Astrocyte of the hippocampus (primary cell): ENCODE measurements at places on chromosomes 6 and 20.

GRCh38 chr6:133991096-133991593, 38.1 kb downstream of the TBPL1 start:
- peak; percentile 88 for DNase-seq

DNA sequence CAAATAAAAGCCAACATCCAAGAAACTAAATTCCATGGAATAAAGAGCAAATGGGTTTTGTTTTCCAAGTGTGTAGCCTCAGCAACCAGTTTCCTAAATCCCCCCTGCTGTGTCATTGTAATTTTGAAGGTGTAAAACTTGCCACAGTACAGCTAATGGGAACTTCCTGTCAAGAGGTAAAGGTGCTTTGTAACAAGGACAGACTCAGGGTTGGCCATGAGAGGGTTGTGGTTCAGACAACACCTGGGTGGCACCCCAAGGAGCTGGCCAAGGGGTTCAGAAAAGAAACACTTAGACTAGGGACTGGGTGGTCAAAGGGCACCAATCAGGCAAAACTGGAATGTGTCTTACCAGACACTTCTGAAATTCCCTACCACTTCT, 52.4 kb upstream of the LYRM2 start:
- DNase-seq: peak; percentile 21

DNA sequence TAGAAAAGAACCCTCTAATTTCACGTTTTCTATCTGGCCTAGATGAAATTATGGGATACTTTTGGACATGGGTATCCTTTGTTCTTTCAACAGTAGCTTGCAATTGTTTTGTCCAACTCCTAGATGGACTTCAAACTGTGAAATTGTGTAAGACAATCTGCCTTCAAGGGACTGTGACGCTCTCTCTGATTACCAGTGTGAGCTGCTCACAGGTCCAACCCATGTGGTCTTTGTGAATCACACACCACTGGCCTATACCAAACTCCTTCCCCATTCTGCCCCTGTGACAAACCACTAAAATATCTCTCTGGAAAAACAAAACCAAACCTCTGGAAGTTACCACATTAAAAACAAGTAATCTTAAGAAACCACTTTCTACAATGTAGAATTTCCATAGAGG, 59.5 kb downstream of the NINL start:
- peak; percentile 94 for DNase-seq

- DNase-seq: no peak
These were observed 9.9 kb downstream of the FOXF2 start for GRCh38 chr6:1399085-1399780.

DNA sequence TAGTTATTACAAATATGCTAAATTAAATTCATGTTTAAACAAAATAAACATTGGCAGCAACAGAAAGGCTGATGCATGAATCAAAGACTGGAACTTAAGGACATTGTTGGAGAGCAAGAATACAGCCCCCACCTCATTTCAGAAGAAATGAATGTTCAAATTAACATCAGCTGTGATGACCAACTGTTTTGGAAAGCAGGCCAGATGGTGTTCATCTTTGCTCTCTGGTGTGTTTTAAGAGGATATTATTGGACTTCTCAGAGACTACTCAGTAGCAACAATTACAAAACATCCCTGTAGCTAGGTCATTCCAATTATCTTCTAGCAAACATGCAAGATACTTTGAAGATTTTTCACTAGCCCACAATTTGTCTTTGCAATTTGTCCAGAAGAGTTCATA, 118.6 kb upstream of the DOK5 start:
- no peak for DNase-seq

DNA sequence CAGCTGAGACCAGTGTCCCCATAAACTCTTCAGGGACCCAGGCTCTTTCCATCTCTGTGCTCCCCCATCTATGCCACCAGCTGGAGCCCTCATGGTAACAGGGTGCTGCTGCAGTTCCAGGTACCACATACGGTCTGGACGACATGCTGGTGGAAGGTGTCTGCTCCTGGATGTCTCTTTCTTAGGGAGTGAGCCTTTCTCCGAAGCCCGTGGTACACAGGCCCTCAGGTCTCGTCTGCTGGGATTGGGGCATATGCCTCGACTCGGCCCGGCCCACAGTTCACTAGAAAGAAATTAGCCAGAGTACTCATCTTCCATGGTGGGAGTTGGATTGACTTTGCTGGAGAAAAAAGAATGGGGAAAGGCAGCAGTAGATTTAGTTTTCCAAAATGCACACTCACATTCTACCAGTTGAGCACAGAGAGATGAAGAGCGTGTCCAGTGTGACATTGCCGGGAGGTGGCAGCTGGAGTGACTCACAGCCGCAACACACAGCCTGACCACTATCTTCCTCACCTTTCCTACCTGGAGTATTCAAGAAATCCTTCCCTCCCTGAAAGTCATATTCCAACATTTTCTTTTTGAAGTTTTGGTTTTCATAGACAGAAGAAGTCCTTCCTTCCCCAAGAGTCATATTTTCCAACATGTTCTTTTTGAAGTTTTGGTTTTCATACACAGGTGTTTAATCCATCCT, 18.6 kb upstream of the SPO11 start:
- no peak for DNase-seq

GRCh38 chr6:47091886-47092668, 49.9 kb upstream of the ADGRF1 start:
- no peak for DNase-seq

DNA sequence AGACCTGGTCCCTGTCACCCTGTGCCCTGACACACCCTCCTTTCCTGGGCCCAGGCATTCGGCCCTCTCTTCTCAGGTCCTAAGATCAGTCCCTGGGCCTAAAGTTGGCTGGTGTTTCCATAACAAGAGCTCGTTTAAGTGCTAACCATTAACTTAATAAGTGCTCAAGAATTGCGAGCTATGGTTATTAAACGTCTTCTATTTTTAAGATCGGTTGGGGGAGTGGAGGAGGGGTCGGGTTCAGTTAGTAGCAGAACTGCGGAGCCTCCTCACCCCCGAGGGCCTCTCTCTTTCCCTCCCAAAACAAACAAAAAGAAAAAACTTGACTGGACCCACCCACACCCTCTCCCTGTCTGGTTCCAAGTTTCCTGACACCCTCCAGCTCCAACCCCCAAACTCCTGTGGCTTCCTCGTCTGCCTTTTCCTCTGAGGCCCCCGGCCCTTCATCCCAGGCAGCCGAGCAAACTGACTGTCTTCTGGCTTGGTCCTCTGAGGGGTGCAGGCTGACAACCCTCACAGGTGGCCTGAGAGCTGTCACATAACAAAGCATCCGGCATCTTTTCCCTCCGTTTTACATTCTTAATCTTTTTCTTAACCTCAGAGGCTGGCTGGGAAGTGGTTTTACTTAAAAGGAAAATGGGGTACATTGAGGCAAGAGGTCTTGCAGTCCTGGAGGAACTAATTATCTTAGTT, 2.0 kb downstream of the STK35 start:
- peak; percentile 12 for DNase-seq

DNA sequence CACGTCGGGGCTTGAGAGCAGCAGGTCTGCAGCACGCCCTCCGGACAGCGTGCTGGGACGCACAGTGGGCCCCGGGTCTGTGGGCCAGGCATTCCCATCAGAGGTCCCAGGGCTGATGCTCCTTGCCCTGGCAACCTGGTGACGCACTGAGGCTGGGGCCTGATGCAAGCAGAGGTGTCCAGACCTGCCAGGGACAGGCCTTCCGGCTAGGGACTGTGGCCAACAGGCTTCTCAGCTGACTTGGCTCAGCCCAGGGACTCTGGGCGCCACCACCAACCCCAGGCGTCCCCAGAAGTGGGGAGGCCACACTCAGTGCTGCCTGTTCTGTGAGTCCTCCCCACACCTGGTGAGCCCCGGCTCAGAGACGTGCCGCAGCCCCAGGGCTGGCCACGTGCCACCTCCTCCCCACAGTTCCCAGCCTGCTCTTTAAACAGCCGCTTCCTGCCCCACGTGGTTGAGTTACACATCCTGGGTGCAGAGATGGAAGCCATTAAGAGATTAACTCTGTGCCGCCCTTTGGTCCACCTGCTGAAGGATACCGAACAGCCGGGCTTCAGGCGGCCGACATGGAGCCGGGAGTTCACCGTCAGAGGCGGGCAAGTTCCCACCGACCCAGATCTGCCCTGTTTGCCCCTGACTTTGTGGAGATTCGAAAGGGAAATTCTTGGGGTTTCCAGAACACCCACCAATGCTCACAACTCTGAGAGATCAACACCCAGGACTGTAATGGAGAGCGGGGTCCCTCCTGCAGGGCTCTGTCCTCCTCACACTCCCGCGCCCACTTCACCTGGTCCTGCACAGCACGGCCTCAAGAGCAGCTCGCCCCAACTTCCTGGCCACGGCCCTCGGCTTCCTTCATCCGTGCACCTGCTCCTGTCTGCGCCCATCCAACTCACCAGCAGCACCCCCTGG, 37.6 kb upstream of the ZBP1 start:
- DNase-seq: no peak

- peak; percentile 62 for DNase-seq
These were observed 27.6 kb downstream of the SYNJ2 start for GRCh38 chr6:158009114-158009891.

- DNase-seq: no peak
These were observed 2.4 kb downstream of the NUS1 start for GRCh38 chr6:117677553-117678141.

GRCh38 chr6:16840725-16841124, 79.5 kb upstream of the ATXN1 start:
- DNase-seq: no peak

- DNase-seq: no peak
These were observed 89.2 kb downstream of the FOXA2 start for GRCh38 chr20:22495172-22495571.

DNA sequence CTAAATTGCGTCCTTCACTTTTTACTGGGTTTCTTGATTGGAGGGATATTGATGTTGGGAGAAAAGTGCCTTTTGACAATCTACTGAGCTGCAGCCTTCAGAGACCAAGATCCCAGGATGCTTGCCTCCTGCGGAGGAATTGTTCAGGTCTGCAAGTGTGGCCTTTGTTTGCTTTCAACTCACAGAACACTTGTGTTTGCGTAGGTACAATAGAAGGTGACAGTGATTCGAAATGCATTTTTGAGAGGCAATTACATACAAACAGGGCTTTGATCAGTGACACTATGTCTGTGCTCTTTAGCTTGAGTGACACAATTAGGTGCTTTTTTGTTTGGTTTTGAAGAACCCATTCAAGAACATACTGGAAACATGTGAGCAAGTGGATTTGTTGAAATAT, 600.6 kb downstream of the QKI start:
- DNase-seq: no peak

DNA sequence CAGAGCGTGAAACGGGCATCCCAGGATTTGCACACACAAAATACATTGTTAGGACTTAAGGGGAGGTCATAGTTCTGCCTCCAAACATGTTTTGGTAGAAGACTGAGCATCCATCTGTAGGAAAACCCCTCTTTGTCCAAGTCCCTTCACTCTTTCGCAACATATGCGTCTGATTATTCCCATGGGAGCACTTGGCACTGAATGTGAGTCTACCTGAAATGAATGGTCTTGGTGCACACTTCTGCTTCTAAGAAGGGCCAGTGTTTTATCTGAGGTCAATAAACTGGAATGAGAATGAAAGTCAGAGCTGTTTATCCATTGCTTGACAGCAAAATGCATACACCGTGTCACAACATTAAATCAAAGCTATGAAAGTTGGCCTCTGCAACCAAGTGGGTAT, 33.0 kb downstream of the GJA10 start:
- DNase-seq: no peak

DNA sequence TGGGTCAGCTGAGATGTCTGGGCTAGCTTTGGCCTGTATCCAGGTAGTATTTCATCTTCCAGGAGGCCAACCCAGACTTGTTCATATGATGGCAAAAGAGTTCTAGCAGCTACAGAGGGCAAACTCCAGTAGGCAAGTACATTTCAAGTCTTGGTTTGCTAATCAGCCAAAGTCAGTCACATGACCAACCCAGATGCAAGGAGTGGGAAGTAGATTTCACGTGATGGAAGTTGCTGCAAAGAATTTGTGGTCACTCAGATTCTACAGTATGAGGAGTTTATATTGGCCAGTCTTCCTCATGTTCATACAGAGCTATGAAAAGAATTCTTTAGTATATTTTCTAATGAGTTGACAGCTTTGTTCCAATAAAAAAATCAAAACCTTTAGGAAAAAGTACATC, 101.8 kb downstream of the PHACTR1 start:
- DNase-seq: peak; percentile 63

GRCh38 chr20:52500157-52500556, 308.6 kb upstream of the ZFP64 start:
- DNase-seq: no peak

- DNase-seq: no peak
These were observed 135.9 kb upstream of the PDE10A start for GRCh38 chr6:165798991-165799390.

DNA sequence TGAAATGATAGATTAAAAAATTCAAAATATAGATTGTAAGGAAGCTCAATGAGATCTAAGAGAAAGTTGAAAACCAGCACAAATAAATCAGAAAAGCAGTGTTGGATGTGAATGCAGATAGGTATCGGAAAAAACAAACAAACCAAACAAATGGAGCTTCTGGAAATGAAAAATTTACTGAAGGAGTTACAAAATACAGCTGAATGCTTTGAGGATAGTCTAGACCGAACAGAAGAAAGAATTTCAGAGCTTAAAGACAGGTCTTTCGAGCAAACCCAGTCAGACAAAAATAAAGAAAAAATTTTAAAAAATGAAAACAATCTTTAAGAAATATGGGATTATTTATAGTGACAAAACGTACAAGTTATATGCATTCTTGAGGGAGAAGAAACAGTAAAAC, 146.7 kb downstream of the FAM83B start:
- no peak for DNase-seq

GRCh38 chr20:25503936-25504335, 81.4 kb downstream of the NINL start:
- no peak for DNase-seq

- DNase-seq: no peak
These were observed 83.5 kb upstream of the SCAF8 start for GRCh38 chr6:154649721-154650120.

GRCh38 chr6:82365016-82365795, 1.6 kb downstream of the TPBG start:
- peak; percentile 76 for DNase-seq

GRCh38 chr6:49813248-49813647, 26.2 kb upstream of the PGK2 start:
- no peak for DNase-seq

DNA sequence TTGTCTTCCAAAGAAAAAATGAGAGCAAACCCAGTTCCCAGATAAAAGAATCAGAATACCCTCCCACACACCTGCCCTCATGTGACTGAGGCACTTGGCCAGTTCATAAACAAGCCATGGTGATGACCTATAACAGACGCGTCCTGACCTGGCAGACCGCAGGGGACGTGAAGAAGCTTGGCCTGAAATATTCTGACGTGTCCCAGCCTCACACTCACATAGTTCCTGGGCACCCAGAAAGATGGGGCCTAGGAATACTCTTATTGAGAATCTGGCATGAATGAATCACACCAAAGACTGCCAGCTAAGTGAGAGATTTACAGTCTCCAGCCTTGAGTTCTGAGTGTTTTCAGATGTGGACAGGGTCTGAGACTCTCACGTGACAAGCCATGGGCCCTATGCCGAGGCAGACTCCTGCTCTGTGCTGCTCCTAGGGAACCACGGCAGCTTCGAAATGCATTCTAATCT, 17.2 kb upstream of the MAP3K4 start:
- peak; percentile 67 for DNase-seq

DNA sequence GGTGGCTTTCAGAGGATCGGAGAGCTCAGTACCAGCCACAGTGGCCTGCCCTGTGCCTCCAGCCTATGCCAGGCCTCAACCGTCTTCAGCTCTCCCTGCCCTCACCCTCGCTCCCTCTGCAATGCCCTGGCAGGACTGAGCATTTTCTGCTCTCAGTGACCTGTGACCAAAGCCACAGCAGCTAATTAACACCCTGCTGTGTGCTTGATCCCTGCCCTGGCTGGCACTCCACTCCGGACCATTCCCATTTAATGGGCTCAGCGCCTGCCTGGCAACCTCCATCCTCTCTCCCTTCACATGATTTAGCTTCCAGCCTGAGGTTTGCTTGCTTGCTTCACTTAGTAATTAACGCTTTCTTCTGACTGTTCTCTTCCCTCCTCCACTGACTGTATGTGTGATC, 287.5 kb downstream of the LRFN2 start:
- DNase-seq: peak; percentile 18
